Pulmonary artery endothelial cell (primary cell): ENCODE measurements at places on chromosomes 5 and 9.

DNA sequence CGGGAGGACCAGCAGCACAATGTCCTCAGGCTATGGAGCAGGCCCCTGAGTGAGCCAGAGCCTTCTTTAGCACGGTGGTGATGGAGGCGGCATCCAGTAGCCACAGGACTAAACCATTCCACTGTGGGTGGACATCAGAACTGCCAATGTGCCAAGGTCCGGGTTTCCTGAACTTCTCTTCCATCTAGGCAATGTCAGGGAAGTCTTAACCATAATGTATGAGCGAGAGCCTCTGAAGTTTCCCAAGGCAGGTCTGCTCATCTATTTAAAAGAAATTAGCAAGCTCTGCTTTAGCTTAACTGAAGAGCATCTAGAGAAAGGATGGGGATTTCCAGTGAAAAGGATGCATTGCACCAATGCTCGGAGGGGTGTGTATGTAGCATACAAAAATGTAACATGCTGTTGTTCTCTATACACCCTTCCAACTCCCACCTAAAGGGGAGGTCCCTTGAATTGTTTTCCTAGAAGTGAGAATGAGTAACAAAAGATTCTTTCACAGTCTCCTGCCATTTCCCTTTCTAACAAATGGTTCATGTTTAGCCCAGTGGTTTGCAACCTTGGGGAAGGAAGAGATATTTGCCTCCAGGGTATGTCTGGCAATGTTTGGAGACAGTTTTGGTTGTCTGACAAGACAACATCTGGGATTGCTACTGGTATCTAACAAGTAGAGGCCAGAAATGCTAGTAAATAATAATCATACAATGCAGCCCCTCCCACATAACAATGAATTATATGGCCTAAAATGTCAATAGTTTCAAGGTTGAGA lies 6.1 kb upstream of the RXFP3 start:
- DNase-seq, result no peak

DNA sequence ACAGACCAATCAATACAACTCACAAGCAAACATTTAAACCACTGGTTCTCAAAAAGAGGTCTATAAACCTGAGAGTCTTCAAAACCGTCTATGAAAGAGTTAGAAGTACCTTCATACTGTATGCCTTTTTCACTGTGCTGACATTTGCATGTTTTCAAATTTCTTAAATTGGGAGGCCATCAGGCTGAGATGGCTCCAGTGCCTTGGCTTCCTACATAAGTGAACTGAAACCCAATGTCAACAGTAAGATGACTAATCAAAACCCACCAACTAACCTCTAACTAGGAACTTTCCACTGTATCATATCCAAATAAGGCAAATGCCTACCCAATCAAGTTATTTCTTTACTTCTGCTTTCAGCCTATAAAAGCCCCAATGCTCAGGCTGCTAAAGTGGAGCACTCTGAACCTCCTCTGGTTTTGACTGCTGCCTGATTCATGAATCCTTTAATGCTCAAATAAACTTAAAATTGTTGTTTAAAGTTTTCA lies 35.1 kb downstream of the FAM13B start:
- no peak for DNase-seq

DNA sequence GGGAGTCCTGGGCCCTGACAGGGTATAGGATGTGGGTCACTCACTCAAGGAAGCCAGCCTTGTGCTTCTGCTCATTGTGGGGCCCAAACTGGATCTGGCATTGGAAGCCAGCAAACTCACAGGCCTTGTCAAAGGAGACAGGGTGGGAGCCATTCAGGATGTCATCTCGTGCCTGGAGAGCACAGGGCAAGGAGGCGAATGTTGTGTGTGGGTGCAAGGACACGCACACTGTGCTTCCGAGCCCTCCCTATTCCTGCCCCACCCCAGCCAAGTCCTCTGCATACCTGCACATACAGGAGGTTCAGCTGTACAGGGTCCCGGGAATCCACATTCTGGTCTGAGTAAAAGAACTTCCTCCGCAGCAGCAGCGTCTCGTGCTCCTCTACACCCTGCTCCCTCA lies 8.1 kb downstream of the TLN1 start:
- no peak for DNase-seq

DNA sequence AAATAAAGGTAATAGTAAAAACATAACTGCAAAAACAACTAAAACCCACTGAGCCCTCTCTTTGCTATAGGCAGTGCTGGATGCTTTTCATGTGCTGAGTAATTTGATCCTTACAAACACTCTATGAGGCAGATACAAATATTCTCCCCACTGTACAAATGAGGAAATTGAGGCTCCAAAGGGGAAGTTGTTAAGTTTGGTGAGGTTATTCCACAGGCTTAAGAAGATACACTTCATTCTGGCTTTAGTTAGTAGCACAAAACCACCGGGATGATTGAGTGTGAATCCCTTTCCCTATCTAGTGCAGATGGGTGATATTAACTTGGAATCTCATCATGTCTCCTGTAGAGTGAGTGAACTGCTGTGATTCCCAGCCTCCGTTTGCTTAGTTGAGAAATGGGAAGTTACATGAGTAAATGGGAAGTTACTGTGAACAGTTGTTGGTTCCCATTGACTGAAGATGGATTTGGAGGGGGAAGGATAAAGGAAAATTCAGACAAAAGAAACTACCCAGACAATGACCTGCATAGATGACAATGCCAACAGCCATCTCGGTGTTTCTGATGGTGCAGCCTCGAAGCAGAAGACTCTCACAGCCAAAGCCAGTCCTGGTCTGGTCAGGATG lies 208.3 kb downstream of the ATP10B start:
- no peak for DNase-seq

GRCh38 chr5:180353048-180353979 lies at the start of gene GFPT2:
Gene GFPT2, minus strand, starts transcription at chr5:180353336. Its CDS starts 119 bp downstream, at chr5:180353217.
- peak; percentile 13 for DNase-seq

GRCh38 chr9:33517373-33517772 lies 6.7 kb upstream of the ANKRD18B start:
- no peak for DNase-seq

- no peak for DNase-seq
Observed at GRCh38 chr5:130090569-130091270, 186.5 kb downstream of the CHSY3 start.
